ENCODE measurements at places on chromosomes 1 and 21.

DNA sequence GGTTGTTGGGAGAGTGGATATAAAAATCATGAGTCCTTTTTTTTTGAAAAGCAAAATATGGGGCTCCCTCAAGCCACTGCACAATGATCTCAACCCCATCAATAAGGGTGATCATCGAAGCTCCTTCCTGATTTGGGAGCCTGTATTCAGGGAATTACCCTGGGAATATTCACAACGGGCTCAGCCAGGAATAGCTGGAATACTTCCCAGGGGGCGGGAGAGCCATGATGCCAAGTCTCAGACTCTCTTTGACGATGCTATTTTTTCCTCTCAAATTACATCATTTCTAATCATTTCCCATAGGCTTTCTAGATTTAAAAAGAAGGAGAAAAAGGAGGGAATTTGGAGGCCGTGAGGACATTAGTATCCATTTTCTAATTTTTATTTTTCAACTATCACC, 18.4 kb downstream of the OLIG1 start:
- DNase-seq, result no peak

- no peak for DNase-seq
Measured at GRCh38 chr1:9375912-9376311, 83.2 kb downstream of the SPSB1 start.

DNA sequence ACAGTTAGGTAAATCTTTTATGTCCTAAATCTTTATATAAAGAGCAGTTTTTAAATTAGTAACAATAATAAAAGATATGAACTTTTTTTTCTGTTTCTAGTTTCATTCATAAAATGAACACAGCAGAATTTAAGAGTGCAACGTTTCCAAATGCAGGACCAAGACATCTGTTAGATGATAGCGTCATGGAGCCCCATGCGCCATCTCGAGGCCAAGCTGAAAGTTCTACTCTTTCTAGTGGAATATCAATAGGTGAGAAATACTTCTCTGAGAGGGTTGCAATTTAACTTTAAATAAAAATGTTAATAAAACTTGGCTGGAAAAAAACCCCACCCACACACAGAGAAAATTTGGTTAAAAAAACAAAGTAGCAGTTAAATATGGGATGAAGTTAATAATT, 15.0 kb upstream of the ANGPTL1 start:
- no peak for DNase-seq

DNA sequence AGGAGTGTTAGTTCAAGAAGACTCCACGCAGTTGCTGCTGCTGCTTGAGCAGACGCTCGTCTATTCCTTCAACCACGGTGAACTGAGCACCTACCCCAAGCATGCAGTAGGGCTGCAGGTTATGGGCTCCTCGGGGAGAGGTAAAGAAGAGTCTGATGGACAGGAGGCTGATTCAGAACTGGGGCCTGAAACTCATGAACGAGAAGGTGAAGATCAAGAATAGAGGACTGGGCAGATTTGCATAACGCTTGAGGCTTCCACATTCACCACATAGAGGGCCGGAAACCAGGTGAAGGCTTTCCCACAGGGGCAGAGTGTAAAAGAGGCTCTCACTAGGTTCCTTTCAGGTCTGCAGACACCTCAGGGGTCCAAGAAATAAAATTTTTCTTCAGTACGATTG, 9.1 kb downstream of the ABCA4 start:
- DNase-seq, result no peak

- DNase-seq, result no peak
Measured at GRCh38 chr21:34552360-34553098, 40.5 kb upstream of the KCNE1 start.

All from ecto neural progenitor cell (in vitro differentiated cells).